ENCODE measurements at places on chromosomes 1 and 21.

DNA sequence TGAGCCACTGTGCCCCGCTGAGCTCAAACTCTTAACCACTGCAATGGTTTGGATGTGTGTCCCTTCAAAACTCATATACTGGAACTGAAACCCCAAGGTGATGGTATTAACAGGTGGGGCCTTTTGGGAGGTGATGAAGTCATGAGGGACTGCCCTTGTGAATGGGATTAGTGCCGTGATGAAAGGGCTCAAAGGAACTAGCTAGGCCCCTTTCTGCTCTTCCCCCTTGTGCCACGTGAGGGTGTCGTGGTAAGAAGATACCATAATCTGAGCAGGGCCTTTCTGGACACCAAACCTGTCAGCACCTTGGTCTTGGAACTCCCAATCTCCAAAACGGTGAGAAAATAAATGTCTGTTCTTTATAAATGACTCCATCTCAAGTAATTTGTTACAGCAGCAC lies 45.5 kb upstream of the SPOCD1 start:
- no peak for DNase-seq

GRCh38 chr1:100363831-100364230 lies 11.5 kb downstream of the CDC14A start:
- DNase-seq: no peak

- no peak for DNase-seq
Observed at GRCh38 chr1:3050603-3051002, 18.4 kb upstream of the PRDM16 start.

DNA sequence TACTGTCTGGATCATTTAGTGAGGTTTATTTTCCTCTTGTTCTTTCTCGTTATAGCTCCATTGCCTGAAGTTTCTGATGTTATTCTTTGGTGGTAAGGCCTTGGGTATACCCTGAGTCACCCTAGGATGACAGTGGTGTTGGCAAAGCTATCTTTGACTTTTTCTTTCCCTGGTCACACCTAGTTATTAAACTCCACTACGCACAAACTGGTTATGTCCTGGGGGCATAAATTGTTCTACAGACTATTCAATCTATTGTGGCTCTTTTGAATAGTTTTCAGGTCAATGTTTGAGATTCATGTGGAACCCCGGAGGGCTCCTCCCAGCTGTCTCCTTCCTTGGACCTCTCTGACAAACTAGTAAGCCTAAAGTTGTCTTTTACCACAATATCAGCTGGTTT lies 157.7 kb downstream of the SLC35F3 start:
- DNase-seq: no peak

DNA sequence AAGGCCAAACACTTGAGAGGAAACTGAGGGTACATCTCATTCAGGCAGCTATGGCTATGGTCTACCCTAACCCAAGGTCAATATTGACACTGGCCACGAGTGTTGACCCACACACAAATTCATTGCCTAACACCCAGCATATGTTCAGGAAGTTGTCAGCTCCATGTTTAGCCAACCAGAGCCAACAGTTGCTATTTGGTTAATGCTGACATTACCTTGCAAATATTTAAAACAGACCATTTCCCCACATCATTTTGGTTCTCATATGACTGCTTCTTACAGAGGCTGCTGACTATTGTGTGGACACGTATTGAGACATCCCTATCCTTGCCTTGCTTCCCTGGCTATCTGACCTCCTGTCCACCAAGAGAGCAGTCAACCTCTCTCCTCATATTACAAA lies 97.3 kb downstream of the LMX1A start:
- DNase-seq: no peak

DNA sequence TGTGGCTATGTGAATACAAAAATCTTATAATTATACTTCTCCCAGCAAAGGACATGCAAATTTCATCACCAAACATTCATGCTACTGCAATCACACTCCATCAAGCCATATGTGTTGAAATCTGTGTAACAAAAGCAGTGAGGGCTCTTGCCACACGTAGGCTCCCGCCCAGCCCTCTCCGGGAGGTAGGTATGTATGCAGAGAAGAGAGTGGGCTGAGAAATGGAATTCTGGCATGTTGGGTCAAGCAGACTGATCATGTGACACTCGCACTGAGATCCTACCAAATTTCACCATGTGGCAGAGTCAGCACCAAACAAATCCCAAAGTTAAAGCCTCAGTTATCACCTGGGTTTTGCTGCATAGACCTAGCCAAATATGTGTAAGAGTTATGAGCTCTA lies 49.7 kb downstream of the APP start:
- peak; percentile 37 for DNase-seq

GRCh38 chr1:181459067-181459466 lies 24.2 kb upstream of the CACNA1E start:
- DNase-seq: no peak

- DNase-seq: no peak
Observed at GRCh38 chr1:231395076-231395997, 26.8 kb downstream of the EGLN1 start.

- no peak for DNase-seq
Observed at GRCh38 chr1:41545996-41546832, 61.7 kb upstream of the EDN2 start.

- no peak for DNase-seq
Observed at GRCh38 chr1:203569490-203570318, 56.9 kb upstream of the ATP2B4 start.

- DNase-seq: no peak
Observed at GRCh38 chr1:203151362-203152157, 24.0 kb downstream of the ADORA1 start.

DNA sequence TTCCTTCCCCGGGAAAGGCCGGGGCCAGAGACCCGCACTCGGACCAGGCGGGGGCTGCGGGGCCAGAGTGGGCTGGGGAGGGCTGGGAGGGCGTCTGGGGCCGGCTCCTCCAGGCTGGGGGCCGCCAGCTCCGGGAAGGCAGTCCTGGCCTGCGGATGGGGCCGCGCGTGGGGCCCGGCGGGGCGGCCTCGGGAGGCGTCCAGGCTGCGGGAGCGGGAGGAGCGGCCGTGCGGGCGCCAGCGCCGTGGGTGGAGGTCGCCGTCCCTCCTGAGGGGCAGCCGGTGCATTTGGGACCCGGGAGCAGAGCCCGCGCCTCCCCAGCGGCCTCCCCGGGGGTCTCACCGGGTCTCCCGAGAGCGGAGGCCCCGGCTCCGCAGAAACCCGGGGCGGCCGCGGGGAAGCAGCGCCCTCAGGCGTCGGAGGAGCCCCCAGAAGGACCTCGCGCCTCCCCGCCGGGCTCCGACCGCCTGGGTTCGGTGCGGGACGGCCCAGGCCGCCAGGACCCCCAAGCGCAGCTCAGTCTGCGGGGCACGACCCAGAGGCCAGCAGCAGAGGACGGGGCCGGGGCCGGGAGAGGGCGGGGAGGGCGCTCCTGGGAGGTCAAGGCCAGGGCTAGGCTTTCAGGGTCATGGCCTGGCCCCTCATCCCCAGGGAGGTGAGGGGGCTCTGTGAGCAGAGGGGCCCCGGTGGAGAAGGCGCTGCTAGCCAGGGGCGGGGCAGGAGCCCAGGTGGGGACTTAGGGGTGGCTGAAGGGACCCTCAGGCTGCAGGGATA lies 7.2 kb upstream of the SLX9 start:
- peak; percentile 20 for DNase-seq

DNA sequence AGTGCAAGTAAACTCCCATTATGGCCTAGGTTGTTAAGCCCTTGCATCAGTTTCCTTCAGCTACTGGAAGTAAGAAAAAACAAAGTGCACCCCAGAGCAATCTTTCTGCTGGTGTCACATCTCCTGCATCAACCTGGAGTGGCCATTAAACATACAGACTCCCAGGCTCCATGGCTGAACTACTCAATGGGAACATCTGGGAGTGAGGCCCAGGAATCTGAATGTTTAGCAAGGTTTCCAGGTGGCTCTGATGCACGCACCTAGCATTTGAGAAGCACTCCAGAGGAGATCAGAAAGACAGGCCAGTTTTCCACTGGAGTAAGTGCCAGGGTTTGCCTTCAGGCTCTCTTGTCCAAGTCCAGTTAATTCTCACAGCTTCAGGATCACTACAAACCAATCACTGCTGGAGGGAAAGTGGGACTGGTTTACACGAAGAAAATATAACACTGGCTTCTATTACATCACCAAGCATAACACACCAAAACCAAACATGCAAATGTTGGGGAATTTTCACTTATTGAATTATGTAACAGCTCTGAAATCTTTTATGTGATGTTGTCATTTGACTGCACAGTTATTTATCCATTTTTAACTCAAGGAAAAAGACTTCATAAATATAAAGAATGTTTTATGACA lies 22.3 kb upstream of the ABCA4 start:
- no peak for DNase-seq

GRCh38 chr1:54227091-54227602 lies 27.2 kb downstream of the MRPL37 start:
- no peak for DNase-seq

Data from NCI-H2171 (cell line).